ENCODE measurements at places on chromosomes 11 and 22. TPM values are rescaled to one million over a fixed set of nuclear protein-coding genes. Genes with fewer than 3 reads are reported as not detected.

- no peak for DNase-seq
Observed at GRCh38 chr11:119427279-119427678, 4.3 kb upstream of the THY1 start.

DNA sequence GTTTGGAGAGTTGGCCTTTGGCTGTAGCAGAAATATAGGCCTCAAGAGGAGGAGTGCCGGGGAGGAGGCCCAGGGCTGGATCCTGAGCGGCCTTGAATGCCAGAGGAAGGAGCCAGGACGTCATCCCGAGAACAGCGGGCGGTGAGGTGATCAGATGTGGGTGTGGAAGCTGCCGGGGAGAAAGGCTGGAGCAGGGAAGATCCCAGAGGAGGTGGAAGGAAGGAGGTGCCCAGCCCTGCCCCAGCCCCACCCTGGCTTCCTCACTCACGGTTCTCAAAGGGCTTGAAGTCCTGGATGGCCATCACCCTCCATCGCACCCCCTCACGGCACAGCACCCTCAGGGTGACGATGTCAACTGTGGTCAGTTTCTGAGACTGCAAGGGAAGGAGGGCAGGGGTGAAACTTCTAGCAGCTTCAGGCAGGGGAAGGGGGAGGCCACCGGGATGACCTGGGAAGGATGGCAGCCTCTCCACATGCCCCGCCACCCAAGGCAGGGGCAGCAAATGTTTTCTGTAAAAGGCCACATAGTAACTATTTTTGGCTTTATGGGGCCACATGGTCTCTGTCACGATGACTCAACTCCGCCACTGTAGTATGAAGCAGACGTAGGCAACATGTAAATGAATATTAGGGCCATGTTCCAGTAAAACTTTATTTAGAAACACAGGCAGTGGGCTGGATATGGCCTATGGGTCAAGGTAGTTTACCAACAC, 10.7 kb downstream of the IL2RB start:
- no peak for DNase-seq

- DNase-seq, result no peak
Observed at GRCh38 chr11:71330996-71331395, 78.6 kb upstream of the SHANK2 start.

GRCh38 chr11:92841719-92842118, 127.7 kb upstream of the MTNR1B start:
- DNase-seq, result no peak

DNA sequence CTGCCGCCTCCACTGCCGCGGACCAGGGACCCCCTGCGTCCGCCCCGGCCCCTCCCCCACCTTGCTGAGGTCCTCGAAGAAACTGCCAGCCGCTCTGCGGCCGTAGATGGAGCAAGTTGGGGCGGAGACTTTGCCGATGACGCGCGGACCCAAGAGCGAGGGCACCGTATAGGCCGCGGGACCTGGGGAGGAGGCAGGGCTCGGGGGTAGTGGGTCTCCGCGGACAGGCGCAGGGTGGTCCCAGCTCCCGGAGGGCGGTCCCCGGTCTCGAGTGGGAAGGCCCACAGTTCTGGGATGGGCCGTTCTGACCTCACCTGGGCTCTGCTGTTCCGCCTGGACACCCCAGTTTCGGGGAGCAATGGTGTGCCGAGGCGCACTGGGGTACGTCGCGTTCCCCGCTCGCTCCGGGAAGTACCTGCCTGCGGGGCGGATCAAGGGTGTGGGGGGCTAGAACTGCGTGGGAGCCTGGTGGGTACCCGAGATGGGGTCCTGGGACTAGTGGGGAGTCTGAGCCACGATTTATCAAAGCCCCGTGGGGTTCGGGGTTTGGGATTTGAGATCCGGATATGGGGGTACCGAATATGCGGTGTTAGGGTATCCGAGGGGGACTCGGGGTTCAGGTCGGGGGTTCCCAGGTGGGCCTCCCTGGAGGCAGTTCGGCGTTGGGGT, 1.2 kb upstream of the TYMP start:
- DNase-seq, result no peak

- DNase-seq, result no peak
Observed at GRCh38 chr22:40050258-40050657, 55.5 kb downstream of the FAM83F start.

GRCh38 chr11:19723572-19724342, 11.1 kb downstream of the NAV2 start:
- DNase-seq, result no peak

DNA sequence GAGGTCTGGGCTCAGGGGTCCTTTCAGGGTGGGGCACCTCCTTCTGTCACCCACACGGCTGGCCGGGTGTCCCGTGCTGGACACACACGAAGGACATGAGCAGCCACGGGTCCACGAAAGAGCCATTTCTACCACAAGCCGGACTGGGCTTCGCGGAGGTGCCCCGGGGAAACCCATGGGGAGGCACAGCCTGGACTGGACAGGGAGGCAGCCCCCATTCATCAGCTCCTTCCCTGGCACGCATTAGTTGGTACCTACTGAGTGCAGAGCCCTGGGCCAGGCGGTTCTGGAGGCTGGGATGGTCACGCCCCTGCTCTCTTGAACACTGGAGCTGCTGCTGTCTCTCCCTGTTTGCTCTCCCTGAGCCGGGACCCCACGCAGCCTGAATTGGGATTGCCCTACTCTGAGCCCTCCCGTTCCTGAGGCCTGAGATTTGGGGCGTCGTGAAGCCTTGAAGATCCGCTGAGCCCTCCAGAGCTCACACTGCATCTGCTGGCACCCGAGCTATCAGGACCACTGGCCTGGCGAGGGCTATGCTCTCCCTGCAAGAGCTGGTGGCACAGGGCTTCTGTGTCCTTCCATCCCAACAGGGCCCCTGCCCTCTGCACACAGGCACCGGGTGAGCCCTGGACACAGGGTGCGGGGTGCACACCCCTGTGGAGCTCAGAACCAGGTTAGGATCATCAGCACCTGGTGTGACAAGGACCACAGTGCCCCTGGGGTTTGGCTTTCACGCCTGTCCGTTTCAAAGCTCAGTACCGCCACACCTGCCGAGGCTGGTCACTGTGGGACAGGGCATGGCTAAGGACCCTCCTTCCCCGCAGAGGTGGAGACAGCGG, 84.6 kb downstream of the MYEOV start:
- DNase-seq, result no peak

The DLG2 gene
- 14.0 TPM for polyA plus RNA-seq

The MMP26 gene
- 0.31 TPM for polyA plus RNA-seq

The UPK3A gene
- 1.3 TPM for polyA plus RNA-seq

The OR5T2 gene
- polyA plus RNA-seq, result not detected

DNA sequence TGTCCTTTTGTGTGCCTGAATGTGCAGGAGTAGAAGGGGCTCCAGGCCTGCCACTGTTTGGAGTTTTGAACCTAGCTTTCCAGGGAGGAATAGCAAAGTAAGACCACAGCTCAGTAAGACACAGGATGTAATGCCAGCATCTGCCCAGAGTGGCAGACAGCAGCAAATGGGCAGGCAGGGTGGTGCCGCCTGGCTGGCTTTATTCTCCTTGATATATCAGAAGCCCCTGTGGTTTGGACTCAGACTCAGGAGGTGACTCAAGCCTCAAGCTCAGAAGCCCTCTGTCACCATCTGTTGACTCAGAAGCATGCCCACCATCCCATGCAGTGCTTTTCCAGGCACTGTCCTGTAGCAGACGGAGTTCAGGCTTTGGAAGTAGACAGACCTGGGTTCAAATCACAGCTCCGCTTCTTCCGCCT, 72.7 kb upstream of the TTC12 start:
- no peak for DNase-seq

The IFITM2 gene
- polyA plus RNA-seq, result 209 TPM

GRCh38 chr22:31637891-31638618, 24.0 kb downstream of the PISD start:
- DNase-seq, result no peak

DNA sequence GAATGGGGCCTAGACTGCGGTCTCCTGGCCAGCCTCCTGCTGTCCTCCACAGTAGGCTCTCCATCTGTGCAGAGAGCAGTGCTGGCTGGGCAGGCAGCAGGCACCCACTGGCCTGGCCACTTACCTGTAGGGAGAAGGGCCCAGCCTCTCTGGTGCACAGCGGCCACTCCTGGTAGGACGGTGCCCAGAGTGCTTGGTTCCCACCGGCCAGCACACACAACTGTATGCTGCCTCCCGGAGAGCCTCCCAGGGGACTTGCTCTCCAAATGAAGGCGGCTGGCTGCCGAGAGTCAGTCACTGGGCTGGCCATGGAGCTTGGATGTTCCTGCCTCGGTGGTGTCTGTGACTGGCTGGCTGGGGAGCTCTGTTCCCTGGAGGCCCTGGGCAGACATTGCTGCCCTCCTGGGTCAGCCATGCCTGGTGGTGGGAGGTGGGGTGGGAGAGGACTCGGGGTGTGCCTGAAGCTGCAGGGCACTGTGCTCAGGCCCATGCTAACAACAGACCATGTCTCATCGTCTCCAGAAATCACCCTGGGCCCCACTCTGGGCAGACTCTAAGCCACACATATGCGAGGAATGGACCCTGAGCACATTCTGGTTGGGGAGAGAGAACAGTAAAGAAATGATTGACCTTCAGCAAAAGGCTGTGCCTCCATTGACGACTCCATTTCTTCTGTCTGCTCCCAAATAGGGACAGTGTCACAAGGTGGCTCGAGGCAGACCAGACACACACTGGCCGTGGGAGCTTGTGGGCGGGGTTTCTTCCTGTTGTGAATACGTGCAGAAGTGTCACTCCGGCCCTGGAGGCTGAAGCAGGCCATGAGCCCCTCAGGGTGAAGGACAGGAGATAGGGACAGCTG, 350.8 kb downstream of the TBC1D22A start:
- DNase-seq, result no peak

GRCh38 chr11:33670250-33671011, 30.2 kb downstream of the C11orf91 start:
- no peak for DNase-seq

DNA sequence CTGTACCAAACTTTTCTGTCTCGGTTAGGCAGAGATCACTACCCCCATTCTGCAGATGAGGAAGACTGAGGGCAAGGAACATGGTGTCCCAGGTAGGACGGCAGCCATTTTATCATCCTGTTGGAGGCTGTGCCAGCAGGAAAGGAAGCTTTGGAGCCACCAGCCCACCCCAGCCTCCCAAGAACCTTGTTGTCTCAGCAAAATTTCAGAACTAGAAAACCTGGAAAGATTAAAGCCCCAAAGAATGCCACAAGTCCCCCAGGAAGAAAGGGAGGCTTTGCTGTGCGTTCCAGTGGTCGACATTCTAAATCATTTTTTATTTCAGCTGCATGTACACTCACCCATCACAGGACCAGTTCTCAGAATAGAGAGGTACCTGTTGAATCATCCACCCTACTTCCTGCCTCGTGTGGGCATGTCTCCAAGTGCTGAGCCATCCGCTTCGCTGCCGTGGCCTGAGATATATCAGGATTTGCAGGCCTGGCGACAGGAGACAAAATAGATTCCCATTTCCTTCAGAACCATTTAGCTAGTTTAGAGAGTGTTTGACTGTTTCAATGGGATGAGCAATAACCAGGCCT, 13.0 kb upstream of the EIF3D start:
- DNase-seq, result no peak

GRCh38 chr11:70040452-70040851, 37.7 kb upstream of the ANO1 start:
- no peak for DNase-seq

The LARGE2 gene
- 18.9 TPM for polyA plus RNA-seq

The VPREB1 gene
- 0.28 TPM for polyA plus RNA-seq

The SLN gene
- polyA plus RNA-seq, result 0.30 TPM

GRCh38 chr22:46750863-46751443, 11.5 kb upstream of the TBC1D22A start:
- DNase-seq, result no peak

The CCDC188 gene
- polyA plus RNA-seq, result 0.53 TPM

The TIGD3 gene
- polyA plus RNA-seq, result 0.64 TPM

- no peak for DNase-seq
Observed at GRCh38 chr11:106457727-106458126, 380.3 kb downstream of the AASDHPPT start.

DNA sequence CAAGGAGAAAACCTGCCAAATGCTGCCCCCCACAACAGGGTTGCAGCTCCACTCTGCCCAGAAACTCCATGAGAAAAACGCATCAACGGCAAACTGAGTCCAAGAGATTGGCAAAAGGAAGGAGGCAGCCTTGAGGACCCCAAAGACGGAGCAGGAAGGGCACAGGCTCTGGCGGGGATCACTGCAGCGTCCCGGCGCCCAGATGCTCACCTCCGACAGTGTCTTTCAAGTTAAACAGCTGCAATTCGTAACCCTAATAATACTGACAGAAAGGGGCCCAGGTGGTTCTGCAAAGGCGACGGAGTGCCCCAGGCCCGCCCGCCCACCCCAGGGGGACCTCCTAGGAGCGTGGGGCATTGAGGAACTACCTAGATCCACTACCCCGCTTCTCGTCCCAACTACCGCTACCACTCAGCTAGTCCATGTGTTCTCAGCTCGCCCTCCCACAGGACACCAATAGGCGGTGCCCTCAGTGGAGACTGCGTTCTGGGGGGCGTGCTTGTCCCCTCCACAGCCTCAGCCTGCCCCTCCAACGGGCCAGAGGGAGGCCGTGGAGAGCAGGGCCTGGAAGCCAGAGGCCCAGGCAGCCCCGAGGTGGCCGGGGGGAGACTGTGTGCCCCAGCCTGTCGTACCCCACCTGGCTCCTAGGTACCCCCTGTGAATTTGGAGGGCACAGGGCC, 127.4 kb downstream of the PHF21B start:
- DNase-seq, result no peak

- DNase-seq, result no peak
Observed at GRCh38 chr11:105466582-105467228, 143.2 kb upstream of the GRIA4 start.

The BAIAP2L2 gene
- 4.8 TPM for polyA plus RNA-seq

DNA sequence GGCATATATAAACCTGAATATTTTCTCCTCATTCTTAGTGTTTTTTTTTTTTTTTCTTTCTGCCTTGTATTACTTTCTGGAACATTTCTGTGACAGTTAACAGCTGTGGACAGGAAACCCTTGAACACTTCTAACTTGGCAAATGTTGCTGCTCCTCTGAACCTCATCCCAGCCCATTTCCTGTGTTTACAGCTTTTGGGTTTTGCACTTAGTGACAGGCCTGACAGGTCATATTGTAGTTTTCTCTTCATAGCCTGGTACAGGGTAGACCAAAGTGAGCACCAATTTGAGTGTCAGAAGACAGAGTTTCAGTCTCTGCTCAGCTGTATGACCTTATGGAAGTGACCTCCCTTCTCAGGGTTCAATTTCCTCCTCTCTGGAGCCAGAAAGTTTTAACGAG, 91.6 kb downstream of the STIM1 start:
- no peak for DNase-seq

The EIF4G2 gene
- polyA plus RNA-seq, result 941 TPM

DNA sequence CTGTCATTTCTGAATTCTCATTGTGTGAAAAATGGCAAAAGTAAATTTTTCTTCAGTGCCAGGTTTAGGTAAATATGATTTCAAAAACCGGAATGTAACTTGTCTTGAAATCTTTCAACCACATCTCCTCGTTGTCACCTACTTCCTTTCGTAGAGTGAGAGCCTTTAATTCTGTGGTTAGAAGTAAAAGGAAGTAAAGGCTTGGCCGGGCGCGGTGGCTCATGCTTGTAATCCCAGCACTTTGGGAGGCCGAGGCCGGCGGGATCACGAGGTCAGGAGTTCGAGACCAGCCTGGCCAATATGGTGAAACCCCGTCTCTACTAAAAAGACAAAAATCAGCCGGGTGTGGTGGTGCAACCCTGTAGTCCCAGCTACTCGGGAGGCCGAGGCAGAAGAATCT, 29.8 kb downstream of the SGSM3 start:
- DNase-seq, result no peak

Data from right renal cortex interstitium (tissue), 3 donors.